Stimulated activated CD4-positive, alpha-beta T cell treated with anti-CD3 and anti-CD28 coated beads, Interleukin-4, amount 100 ng/mL, for 48 hours (primary cell): ENCODE measurements at places on chromosomes 2 and 18.

GRCh38 chr2:40435426-40436092, 16.3 kb downstream of the SLC8A1 start:
- DNase-seq, result no peak

GRCh38 chr2:200788121-200788718, 23.5 kb upstream of the BZW1 start:
- no peak for DNase-seq

GRCh38 chr2:68200157-68200787, 42.6 kb downstream of the PNO1 start:
- DNase-seq, result no peak

DNA sequence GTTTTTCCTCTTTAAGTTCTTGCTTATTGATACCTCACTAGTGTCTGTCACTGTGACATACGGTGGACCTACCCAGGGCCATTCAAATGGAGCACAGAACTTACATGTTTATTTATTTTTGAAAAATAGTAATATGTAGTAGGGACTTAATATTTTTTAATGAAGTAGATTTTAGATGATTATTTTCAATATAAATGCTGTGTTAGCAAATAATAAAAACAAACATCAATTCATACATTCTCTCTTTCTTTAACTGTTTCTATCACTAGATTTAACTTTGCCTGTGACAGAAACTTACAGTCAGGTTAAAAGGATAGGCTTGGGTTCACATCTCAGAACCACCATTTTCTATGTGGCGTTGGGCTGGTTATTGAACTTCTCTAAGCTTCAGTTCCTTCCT, 184.4 kb upstream of the RASGRP3 start:
- no peak for DNase-seq

GRCh38 chr2:134549104-134549503, 169.7 kb downstream of the TMEM163 start:
- DNase-seq, result no peak

DNA sequence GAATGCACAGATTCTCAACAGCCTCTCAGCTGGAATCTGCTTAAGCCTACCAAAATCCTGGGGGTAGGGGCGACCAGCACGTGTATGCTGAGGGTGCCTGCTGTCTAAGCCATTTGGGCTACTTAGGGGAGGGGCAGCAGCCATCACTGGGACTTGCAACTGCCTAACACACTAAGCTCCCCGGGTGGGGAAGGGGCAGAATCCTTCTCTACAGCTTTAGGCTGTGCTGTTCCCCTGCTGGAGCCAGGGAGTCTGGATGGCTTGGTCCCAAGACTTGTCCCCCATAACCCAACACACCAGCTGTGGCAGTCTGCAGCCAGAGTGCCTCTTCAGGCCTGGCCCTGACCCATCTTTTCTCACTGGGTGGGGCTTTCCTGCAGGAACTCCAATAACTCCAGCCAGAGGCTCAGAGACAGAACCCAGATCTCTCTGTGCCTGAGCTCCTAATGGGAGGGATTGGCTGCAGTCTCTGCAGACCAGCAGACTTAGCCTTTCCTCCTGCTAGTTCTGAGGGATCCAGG, 305.4 kb upstream of the RND3 start:
- no peak for DNase-seq

- DNase-seq, result no peak
Measured at GRCh38 chr2:16165518-16166326, 225.4 kb downstream of the MYCN start.

DNA sequence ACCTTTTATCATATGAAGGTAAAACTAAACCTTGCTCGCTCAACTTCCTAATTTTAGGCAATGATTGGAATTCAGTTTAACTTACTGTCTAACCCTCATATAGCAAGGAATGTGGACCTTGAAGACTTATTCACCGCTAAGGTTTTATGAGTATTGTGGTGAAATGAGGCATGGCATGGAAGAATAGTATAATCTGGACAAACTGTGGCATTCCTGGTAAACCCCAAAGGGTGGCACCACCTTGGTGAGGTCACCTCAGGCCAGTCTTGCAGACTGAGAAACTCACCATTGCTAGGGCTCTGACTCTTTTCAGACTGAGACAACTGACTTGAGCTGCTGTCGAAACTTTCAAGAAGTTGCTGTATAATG, 51.1 kb upstream of the EHBP1 start:
- no peak for DNase-seq

GRCh38 chr2:23924589-23925359, 2.1 kb downstream of the ATAD2B start:
- DNase-seq, result no peak

DNA sequence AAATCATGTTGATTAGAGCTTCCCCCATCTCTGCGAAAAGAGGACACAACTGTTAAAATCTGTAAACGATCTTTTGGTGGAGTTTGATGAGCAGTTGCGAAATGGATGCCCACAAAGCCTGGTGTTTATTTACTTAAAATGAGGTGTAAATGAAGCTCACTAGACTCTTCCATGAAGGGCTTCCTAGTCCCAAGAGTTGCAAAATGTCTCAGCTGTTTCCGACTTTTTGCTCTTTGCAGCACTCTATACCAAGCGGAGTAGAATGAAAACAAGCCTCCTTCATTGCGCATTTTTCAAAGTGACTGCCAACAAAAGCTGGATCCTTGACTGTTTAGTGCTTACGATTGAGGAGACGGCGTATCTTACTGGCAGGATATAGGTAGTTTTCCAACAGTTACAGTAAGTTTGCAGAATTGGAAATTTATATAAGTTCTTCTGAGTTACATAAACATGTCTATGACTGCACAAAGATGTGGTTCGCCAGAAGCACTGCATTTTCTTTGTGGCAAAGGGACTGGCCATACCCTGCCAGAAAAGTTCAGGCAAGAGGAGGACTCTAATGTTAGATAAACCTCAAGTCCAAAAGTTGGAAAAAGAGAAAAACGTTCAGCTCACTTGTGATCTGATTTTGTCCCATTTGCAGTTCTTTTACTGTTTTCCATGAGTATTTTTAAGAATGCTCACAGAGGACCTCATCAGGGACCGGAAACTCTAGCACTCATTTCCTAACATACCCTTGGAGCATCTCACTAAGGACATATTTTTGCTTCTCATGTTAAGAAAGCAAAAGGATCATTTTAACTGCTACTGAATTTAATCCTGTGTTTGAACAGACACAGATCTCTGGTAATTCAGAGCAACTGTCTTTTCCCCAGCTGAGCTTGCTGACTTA, 42.7 kb downstream of the COLEC12 start:
- DNase-seq, result no peak

DNA sequence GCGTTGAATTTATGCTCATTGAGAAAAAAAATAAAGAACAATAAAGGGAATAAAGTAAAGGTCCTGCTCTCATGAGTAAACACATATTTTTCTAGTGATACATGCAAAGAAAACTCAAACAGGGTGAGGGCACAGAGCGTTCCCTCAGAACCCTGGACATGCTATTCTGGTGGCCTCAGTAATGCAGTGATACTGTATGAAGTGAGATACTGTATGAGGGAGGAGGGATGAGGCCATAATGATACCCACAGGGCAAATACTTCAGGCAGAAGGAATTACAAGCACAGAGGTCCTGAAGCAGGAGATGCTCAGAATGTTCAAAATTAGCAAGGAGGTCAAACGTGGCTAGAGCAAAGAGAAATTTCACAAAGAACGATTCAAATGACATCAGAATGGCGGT, 28.4 kb upstream of the RNU4ATAC start:
- DNase-seq, result no peak

DNA sequence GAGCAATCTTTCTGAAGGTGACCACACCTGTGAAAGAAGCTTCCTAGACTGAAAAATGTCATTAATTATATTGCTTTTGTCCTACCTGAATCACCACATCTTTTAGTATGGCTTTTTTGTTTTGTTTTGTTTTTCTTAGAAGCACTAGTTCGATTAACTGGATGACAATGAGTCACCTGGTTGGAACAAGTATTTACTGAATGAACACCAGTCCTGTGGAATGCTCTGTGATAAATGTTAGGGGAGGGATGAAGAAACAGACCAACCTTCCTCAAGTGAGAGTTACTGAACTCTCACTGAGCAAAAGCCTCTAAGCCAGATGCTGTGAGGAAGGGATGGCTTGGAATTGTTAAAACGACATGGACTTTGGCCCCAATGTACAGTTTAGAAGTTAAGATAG, 26.8 kb upstream of the DCC start:
- no peak for DNase-seq

GRCh38 chr2:225531559-225531958, 132.0 kb downstream of the NYAP2 start:
- no peak for DNase-seq

GRCh38 chr2:29281086-29281915, 166.1 kb downstream of the CLIP4 start:
- no peak for DNase-seq

- no peak for DNase-seq
Measured at GRCh38 chr2:2027271-2027670, 283.0 kb upstream of the PXDN start.

GRCh38 chr18:55998071-55998522, 410.1 kb upstream of the TCF4 start:
- DNase-seq, result no peak

- no peak for DNase-seq
Measured at GRCh38 chr2:121287146-121287798, 2.3 kb upstream of the TFCP2L1 start.

DNA sequence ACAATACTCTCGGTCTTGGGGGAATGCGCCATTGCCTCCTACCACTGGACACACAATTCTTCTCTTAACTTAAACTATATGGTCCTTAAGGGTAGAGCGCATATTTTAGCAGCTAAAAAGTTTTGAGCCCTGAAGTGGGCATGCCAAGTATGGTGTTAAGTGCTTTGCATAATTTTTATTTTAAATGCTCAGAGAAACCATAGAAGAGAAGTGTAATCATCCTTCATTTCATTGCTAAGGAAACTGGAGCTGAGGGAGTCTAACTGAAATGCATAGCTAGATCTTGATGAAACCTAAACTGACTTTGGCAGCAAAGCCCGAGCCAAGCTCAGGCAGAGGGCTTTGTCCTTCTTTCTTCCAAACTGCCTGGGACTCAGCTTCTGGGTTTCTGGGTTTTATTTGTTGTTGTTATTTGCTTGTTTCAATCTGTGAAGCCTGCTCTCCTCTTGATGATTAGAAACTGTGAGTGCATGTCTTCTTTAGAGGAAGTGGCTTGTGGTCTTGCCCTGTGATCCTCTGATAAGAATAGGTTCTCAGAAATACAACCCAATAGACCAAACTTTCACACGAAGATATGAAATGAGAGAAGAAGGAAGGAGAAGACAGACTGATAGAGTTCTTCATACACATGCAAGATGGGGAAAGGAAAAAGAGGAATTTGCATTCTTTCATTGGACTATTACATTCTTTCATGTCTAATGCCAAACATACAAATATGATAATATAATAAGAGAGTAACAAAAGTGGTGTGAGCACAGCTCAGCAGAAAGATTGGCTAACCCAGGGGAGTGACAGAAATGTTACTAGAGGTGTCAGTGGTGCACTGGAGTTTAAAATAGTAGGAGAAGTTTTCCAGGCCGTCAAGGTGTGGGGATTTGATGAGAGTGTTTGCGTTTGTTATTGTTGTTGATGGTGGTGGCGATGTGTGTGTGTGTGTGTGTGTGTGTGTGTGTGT, 7.5 kb upstream of the RNF144A start:
- no peak for DNase-seq
